ENCODE measurements at places on chromosomes 3 and 15. TPM values are rescaled to one million over a fixed set of nuclear protein-coding genes. Genes with fewer than 3 reads are reported as not detected.

GRCh38 chr3:182909318-182910040 is 70.9 kb downstream of the DCUN1D1 start:
- H3K4me1 ChIP-seq, result no peaks in the 10 kb centered on the region
- no peak overlapping the region for H3K4me3 ChIP-seq
- H3K36me3 ChIP-seq, result no peaks in the 10 kb centered on the region

DNA sequence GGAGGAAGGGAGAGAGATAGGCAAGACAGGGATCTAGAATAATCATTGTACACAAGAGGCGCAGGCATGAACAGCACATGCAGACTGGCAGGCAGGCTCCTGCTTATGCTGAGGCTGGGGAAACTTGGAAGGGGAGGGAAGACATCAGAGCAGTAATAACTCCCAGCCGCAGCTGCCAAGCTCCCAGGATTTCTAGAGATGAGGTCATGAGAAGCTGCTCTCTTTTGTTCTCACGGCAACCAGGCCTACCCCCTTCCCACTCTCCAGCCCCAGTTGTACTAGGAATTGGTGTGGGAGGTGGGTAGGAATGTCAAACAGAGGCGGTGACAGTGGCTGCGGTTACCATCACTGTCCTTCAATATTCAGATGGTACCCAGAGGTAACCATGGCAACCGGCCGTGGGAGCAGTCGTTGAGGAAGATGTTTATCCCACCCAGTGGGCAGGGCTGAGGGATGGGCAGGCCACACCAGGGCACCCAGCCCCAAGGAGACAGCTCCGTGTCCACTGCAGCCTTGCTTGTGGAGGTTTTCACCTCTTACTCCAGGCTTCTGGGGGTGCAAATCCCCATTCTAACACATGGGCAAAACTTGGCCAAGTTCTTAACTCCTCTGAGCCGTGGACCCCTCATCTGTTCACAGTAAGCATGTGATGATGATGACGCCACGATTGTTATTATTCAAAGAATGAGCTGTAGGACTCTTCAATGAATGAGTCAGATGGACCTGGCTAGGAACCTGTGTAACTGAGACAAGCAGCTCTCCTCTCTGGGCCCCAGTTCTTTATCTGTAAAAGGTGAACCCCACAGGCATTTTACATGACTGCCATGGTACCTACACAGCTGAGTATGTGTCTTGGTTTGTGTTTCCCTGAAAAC is 360.8 kb upstream of the PROK2 start:
- DNase-seq, result peak; percentile 87
- no peak overlapping the region for H3K4me3 ChIP-seq
- H3K27me3 ChIP-seq, result no peaks in the 10 kb centered on the region
- H3K36me3 ChIP-seq, result no peaks in the 10 kb centered on the region

DNA sequence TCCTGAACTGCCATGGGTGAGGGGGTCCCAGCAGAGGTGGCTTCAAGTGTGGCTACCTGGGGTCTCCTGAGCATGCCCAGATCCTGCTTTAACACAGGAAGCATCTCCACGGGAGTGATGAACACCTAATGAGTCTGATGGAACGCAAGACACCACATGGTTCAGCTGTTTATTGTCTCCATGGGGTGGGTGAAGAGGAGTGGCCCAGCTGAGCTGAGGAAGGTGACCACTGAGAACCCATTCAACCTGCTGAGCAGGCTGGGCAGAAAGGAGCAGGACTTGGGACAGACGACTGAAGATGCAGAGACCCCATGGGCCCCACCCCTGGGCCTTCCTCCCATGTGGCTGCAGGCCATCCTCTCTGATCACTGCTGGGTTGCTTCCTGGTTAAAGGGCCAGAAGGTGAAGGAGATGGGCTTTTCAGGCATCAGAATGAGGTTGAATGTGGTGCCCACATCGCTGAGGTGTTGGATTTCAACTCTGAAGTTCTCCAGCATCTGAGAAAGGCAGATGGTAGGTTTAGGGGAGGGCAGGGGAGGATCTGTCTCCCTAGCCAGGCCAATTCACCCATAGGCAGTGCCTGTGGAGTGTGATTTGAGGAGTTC is 29.7 kb downstream of the CYP11A1 start:
- no peak overlapping the region for H3K4me3 ChIP-seq
- H3K27me3 ChIP-seq, result peaks cover 4% of the 10 kb centered on the region
- no peaks in the 10 kb centered on the region for H3K4me1 ChIP-seq

Gene ITPR1
- 48.0 TPM for total RNA-seq

GRCh38 chr3:59508273-59508672 is 458.4 kb upstream of the CFAP20DC start:
- H3K4me3 ChIP-seq, result no peak overlapping the region
- H3K27me3 ChIP-seq, result no peaks in the 10 kb centered on the region
- DNase-seq, result no peak
- no peaks in the 10 kb centered on the region for H3K36me3 ChIP-seq
- no peak overlapping the region for H3K27ac ChIP-seq

DNA sequence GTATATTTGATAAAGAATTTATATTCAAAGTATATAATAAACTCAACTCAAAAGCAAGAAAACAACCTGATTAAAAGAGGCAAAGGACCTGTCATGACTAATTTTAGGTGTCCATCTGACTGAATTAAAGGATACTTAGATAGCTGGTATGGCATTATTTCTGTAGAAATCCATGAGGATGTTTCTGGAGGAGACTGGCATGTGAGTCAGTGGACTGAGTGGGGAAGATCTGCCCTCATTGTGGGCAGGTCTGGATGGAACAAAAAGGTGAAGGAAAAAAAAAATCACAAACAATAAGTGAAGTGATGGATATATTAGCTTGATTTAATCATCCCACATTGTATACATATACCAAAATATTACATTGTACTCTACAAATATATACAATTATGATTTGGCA is 16.6 kb downstream of the ANKRD28 start:
- H3K27ac ChIP-seq, result no peak overlapping the region
- H3K4me1 ChIP-seq, result no peaks in the 10 kb centered on the region
- no peak overlapping the region for H3K4me3 ChIP-seq
- no peaks in the 10 kb centered on the region for H3K36me3 ChIP-seq
- no peaks in the 10 kb centered on the region for H3K27me3 ChIP-seq

DNA sequence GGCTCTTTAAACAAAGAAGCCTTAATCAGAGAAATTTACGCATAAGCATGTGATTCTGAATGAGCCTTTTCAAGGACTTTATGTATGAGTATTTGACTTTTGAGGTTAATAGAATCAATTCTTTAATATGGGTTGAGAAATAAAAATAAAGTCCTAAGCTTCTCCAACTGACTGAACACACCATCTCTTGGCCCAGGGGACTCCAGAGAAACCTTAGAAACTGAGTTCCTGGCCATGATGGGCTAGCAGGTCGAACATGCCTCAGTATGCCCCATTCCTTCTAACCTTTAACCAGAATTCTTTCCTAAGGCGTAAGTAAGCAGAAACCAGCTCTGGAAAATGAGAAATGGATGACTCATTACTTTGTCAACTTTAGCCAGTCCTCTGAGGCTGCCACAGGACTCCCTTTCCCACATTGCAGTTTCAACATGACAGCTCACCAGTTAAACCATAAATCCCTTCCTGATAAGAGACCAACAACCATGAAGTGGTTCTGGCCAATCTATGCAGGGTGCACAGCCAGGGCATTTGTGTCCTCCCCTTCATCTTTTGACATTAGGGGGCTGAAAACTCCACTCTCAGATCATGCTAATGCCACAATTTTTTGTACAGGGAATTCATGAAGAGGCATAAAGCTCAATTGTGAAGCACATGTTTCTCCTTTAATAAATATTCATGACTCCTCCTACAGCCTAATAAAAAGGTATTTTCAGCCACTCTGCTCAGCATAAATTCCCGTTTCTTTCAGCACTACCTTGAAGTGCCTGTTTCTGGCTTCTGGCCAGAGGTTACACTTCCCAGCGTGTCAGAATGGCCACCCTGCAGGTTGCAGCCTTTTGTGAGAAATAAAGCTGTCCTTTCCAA is 33.3 kb downstream of the TM4SF18 start:
- peak overlapping the region; percentile 46 for H3K27ac ChIP-seq
- DNase-seq, result peak; percentile 98
- H3K4me1 ChIP-seq, result peaks cover 14% of the 10 kb centered on the region
- H3K36me3 ChIP-seq, result no peaks in the 10 kb centered on the region

Gene RTP3
- total RNA-seq, result not detected

DNA sequence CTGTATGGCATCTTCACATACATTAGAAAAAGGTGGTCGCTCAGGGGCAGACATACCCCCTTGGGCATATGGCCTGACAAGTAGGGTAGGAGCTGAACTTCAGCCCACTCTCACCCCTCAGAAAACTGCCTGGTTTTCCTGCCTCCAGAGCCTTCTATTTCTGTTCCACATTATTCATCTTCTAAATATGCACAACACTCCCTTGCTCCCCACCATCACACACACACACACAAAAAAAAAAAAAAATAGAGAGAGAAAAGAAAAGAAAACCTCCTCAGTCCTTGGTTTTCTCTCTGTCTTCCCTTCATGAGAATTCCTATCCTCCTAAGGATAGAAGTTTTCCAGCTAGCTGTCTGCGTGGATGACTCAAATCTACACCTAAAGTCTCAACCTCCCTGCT is 5.6 kb upstream of the ROPN1 start:
- H3K27me3 ChIP-seq, result peaks cover 29% of the 10 kb centered on the region
- no peak overlapping the region for H3K27ac ChIP-seq
- no peak overlapping the region for H3K4me3 ChIP-seq
- H3K4me1 ChIP-seq, result no peaks in the 10 kb centered on the region
- DNase-seq, result no peak

- DNase-seq, result no peak
- peaks cover 6% of the 10 kb centered on the region for H3K4me1 ChIP-seq
- peaks cover 12% of the 10 kb centered on the region for H3K27me3 ChIP-seq
- no peak overlapping the region for H3K4me3 ChIP-seq
- no peaks in the 10 kb centered on the region for H3K36me3 ChIP-seq
Measured at GRCh38 chr15:77532067-77532710, 100.5 kb downstream of the LINGO1 start.

Gene ERC2
- total RNA-seq, result 0.26 TPM

Gene C3orf20
- total RNA-seq, result not detected
